SK-N-SH treated with all-trans-retinoic acid at 6 μM for 48 hours (cell line): ENCODE measurements at places on chromosomes 11 and 22.
A peak's percentile ranks its signal among the peaks of the same experiment; 100 is the strongest.

GRCh38 chr11:36110668-36111410, 167.0 kb downstream of the LDLRAD3 start:
- no peak for ATAC-seq

GRCh38 chr11:128424271-128424711, 163.1 kb downstream of the ETS1 start:
- 0 out of 3 replicates have a peak, but pooled peaks have one; percentile 9 for ATAC-seq

DNA sequence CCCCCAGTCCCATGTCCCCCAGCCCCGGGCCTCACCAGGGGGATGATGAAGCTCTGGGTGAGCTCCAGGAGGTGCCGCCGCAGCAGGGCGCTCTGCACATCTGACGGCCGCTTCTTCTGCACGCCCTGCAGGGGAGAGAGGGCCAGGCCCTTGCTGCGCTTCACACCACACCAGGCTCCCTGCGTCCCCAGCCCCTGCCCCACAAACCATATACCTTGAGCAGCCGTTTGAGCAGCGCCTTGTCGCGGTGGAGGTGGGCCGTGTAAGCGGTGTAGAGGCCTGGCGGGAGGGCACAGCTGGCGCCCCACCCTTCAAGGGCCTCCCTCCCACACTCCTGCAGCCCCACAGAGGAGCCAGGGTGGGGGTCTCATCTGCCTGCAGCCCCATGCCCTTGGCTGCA, 6.2 kb upstream of the PLXNB2 start:
- ATAC-seq = no peak

GRCh38 chr11:113923572-113923971, 19.0 kb downstream of the HTR3B start:
- ATAC-seq = no peak

DNA sequence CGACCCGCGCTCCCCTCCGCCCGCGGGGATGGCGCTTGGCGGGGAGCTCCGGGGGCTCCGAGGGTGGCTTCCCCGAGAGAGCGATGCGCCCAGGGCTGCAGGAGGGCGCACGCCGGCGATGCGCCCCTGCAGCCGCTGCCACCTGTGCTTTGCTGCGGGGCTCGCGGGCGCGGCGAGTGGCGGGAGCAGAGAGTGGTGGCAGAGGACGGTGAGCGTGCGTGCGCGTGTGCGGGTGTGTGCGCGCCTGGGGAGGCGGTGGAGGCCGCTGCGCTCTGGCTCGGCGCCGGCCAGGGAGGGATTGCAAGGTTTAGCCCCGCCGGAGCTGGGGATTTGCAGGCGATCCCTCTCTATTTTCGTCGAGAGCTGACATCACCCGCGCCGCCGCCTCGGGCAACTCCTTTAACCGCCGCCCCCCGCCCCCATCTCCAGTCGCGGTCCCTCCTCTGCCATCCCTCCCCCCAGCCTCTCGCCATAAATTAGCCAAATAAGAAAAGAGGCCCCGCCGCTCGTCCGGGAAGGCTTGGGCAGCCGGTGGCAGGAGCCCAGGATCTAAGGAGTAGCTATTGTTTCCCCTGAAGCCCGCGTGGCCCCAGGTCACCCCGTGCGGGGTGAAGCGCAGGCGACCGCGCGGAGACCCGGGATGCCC, at the start of gene SLC1A2:
Gene SLC1A2, minus strand, starts transcription at position 375 of the 646 bp plus-strand sequence. CDS start 592 bp downstream, outside the sequence.
- peak; percentile 69 for ATAC-seq

DNA sequence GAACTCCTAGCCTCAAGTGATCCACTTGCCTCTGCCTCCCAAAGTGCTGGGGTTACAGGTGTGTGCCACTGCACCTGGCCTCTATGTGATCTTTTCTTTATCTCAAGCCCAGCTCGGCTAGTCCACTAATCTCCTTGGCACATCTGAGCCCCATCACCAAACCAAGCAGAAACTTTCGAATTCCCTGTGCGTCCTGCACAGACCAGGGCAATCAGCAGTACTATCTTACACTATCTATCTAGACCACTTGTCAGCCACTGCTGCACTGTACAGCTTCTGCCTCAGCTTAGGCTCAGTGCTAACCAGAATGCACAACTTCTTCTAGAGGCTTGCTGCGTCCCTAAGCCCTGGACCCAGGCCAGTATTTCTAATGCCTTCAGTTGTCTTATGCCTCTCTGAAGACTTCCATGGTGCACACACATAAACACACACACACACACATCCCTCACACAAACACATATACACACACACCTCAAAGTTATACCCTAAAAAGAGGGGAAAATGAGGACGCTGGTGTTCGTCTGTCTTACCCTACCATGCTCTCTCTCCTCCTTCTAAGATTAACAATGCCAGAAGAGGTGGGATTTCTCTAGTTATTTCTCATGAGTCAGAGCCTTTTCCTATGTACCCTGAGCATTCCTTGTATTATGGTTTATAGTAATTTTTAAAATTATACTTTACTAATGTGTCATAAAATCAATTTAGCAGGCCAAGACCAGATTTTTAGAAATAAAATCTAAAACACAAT, 59.3 kb upstream of the FAM181B start:
- ATAC-seq = no peak

DNA sequence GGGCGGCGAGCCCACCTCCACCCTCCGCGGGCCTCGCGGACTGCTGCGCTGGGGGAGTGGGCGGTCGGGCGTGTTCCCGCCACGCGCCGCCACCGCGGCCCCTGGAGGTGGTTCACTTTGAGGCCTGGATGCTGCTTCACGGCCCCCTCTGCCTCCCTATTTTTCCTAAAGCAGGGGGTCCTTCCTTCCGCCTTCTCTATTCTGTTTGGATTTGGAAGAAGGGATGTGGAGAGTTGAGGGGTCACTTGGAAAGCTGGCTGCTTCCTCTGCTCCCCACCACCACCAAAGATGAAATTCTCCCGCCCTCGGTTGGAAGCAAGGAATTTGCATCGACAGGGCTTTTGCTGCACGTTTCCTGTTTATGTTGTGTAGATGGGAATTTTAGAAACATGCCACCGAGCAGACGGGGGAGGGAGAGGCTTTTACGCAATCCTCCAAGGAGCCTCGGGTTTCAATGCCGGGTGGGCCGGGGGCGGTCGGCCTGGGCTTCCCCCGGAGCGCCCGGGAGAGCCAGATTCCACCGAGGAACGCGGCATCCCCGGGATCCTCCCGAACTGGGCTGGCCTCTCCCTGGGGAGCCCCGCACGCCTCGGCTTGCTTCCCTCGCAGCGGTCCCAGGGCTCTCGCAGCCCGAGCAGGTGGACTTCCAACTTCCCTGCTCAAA, 403 bp upstream of the SBF2 start:
- ATAC-seq = peak; percentile 37

GRCh38 chr11:28874706-28875105, 766.5 kb downstream of the METTL15 start:
- no peak for ATAC-seq

- ATAC-seq = no peak
Measured at GRCh38 chr11:42161886-42162285, 702.4 kb upstream of the LRRC4C start.

DNA sequence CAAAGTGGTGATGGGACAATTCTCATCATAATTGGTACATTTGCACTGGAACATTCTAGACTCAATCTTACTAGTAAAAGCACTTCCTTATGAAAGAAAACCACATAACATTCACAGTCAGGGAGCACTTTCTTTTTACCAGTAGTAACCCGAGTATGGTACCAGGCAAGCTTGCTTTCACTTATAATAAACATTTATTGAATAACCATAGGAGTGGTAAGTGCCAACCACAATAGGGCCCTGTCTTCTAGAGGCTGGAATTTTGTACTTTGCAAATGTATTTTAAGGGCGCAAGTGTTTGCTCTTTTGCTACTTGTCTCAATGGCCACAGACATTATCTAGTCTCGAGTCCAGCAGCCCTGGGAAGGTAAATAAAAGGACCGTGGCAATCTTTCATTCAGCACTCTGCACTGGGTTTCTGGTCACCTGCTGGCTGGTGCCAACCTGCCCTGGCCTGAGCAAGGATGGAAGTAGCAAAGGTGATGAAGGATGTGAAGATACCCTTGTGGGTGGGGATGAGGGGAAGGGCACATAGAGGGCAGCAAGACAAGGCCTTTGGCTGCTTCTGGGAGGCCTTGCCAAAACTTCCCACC, 24.2 kb downstream of the C22orf31 start:
- no peak for ATAC-seq

- peak; percentile 48 for ATAC-seq
Measured at GRCh38 chr11:2933375-2934020, 4.3 kb upstream of the PHLDA2 start.
